NCI-H526 (cell line): ENCODE measurements at places on chromosomes 1 and 21.

DNA sequence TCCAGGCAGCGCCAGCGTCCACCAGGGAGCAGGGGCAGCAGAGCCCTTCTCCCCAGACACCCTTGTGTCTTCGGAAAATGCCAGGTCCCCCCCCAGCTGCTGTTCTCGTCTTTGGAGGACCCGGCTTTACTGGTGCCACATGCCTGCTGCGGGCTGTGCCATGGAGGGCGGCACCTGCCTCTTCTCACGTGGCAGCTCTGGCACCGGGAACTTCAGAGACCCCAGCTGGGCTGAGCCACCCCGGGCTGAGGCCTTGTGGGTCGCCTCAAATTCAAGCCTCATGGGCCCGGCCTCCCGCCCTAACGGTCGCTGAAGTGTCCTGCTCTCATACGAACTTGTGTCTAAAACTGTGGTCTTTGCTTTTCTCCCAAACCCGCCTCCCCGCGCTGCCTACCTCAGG lies 27.0 kb upstream of the C1orf159 start:
- DNase-seq, result no peak

DNA sequence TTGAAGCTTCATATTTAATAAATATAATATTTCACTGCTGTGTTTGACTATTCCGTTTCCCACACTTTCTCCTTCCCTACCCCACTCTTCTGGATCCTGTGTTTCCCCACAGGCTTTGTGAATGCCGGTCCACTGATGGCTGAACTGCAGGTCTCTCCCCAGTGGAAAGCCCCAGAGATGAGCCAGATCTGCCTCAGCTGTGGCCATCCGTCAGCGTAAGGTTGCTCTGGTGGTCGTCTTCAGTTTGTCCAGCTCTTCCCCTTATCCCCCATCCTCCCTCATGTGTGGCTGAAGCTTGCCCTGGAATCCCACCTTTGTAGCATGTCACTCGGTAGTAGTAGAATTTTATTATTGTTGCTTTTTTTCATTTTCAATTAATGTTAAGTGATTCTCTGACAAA lies 11.4 kb downstream of the SMAP2 start:
- no peak for DNase-seq

DNA sequence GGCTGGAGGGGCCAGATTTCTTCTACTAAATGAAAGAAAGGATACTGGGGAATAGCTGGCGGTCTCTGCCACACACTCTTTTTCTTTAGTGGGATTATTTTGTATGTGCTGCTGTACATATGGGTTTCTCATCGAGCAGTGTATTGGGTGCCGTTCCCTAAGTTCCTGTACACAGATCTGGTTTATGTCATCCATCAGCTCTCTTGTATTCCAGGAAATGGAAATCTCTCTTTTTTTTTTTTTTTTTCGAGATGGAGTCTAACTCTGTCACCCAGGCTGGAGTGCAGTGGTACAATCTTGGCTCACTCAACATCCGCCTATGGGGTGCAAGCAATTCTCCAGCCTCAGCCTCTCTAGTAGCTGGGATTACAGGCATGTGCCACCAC lies 27.0 kb upstream of the NID1 start:
- DNase-seq, result no peak

DNA sequence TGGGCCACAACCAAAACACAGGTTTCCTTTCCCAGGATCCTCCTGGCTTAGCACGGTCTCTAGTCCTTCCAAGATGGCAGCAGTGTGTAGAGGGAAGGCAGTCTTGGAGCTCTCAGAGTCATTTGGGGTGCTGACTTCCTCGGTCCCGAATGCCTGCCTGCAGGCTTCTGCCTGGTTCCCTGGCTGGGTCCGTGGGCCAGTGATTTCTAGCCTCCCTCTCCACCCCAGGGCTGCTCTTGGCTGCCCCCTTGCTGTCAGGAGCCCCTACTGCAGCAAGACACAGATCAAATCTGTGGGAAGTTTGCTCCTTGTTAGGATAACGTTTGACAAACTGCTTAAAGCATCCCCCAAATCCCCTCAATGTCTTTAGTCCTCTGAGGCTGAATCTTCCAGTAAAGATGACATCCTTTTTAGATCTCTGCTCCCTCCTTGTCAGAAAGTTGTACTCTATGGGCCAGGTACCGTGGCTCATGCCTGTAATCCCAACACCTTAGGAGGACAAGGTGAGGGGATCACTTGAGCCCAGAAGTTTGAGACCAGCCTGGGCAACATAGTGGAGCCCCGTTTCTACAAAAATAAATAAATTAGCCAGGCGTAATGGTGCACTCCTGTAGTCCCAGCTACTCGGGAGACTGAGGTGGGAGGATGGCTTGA lies 272.5 kb downstream of the RRAGC start:
- DNase-seq, result peak; percentile 37

GRCh38 chr1:82979593-82980236 lies 1019.2 kb downstream of the TTLL7 start:
- DNase-seq, result no peak

DNA sequence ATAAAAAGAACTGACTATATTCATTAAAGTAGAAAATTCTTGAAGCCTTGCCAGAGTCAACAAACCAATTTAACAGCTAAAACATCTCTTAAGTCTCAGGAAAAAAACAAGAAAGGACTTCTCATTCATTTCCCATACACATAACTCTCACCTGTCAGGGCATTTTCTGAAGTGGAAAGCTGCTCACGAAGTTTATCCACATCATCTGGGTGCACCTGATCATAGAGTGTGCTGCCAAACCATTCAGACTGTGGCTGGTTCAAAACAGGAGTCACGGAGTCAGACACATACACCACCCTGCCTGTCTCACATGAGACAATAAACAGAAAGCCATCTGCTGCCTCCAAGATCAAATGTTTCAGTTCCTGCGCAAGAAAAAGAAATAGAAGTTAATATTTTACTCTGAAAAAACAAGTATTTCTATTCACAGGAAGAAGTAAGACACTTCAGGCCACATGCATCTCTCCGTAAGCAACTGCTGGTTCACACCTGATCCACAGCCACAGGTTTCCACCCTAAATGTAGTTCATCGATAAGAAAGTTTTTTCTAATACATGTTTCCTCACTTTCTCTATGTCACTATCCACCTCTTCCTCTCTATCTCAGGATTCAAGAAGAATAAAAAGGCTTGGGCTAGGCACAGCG lies 28.2 kb upstream of the CTSK start:
- DNase-seq, result no peak

DNA sequence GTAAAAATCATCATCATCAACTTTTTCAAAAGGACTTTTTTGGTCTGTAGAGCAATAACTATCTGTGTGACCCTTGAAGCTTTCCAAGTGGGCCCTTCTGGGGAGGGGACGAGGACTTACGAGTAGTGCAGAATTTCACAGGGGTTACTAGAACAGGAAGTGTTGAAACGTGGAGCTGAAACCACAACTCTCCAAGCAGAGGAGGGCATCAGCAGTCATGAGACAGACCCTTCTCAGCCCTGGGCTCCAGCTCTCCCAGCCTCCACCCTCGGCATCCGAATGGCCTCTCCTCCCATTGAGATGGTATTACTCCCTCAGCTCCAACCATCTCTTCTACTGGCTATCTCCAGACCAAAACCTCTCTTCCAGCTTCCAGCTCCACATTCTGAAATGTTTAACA lies 3.6 kb downstream of the FAM89A start:
- no peak for DNase-seq

DNA sequence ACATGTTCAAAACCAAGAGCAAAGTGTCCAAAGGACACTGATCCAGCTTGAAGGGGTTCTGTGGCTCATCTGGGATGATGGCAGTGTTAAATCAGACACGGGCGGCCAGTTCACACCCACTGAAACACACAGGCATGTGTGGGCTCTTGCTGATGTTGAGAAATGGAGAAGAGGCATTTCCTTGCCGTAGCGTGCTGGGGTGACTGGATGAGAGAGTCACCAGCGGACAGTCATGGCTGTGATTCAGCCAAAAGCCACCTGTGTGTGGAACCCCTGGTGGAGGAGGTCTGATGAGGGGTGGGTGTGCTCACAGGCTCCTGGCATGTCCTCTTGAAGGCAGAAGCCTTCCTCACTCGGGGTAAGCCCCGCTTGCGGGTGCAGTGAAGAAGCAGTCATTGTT lies 7.2 kb downstream of the C1orf35 start:
- DNase-seq, result no peak

GRCh38 chr1:155177918-155178281 lies 4.3 kb downstream of the TRIM46 start:
- no peak for DNase-seq

- DNase-seq, result no peak
These were observed 72.3 kb downstream of the EVA1C start for GRCh38 chr21:32484706-32485380.

GRCh38 chr1:12472798-12473551 lies 145.0 kb downstream of the DHRS3 start:
- no peak for DNase-seq

GRCh38 chr1:25486602-25487001 lies 55.9 kb downstream of the MACO1 start:
- DNase-seq, result peak; percentile 50

DNA sequence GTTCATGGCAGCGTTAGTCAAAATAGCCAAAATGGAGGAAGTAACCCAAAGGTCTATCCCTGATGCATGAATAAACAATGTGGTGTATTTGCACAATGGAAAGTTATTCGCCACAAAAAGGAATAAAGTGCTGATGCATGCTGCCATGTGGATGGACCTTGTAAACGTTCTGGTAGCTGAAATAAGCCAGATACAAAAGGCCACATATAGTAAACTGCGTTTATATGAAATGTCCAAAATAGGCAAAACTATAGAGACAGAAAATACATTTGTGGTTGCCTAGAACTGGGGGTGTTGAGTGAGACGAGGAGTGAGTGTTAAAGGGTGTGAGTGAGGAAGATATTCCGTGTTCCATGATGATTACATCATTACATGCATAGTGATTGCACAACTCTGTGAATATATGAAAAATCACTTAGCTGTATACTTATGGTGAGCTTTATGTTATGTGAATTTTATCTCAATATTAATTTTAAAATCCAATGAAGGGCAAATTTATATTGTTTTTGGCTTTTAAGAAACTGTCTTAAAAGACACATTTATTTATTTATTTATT lies 321.3 kb downstream of the KIF26B start:
- DNase-seq, result no peak

- DNase-seq, result peak; percentile 58
These were observed 15.4 kb downstream of the ECHDC2 start for GRCh38 chr1:52906135-52906603.

- DNase-seq, result no peak
These were observed 101.3 kb downstream of the DISP1 start for GRCh38 chr1:222916100-222916499.

DNA sequence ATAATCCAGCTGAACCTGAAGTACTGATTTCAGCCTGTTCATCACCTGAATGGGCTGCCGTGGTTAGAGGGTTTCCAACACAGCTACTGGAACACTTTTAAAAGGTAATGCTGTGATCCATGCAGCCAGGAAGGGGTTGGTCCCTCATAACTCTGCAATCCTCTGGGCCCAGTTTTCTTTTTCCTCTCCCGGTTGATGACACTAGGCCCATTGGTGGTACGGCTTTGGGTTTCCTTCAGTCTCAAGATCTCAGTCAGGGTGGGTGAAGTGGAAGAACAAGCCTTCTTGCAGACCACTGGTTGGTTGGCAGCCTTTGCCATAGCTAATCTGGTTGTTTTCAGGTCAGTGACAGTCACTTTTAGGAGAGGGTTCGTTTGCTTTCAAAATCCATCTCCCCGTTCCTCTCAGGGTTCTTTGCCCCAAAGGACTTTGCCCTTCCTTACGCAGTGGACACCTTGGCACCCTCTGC lies 502 bp upstream of the SLC35A3 start:
- peak; percentile 38 for DNase-seq

DNA sequence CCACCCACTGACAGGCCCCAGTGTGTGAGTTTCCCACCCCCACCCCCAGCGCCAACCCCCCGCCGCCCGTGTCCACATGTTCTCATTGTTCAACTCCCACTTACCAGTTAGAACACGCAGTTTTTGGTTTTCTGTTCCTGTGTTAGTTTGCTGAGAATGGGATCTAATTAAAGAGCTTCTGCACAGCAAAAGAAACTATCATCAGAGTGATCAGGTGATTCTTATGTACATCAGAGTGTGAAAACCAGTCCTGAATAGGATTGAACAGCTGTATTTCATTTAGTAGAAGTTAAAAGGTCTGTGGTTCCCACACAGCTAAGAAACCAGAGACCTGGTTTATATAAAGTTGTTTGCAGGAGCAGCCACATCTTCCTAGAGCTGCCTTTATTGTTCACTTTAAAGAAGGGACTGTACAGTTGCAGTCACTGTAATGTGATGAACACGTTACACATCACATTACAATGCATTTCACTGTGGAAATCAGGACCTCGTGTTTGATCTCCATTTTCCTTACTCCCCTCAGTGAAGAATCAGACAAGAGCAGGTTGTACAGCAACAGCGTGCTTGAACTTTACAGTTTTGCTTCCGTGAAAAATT lies 1.2 kb downstream of the GBP6 start:
- DNase-seq, result no peak

DNA sequence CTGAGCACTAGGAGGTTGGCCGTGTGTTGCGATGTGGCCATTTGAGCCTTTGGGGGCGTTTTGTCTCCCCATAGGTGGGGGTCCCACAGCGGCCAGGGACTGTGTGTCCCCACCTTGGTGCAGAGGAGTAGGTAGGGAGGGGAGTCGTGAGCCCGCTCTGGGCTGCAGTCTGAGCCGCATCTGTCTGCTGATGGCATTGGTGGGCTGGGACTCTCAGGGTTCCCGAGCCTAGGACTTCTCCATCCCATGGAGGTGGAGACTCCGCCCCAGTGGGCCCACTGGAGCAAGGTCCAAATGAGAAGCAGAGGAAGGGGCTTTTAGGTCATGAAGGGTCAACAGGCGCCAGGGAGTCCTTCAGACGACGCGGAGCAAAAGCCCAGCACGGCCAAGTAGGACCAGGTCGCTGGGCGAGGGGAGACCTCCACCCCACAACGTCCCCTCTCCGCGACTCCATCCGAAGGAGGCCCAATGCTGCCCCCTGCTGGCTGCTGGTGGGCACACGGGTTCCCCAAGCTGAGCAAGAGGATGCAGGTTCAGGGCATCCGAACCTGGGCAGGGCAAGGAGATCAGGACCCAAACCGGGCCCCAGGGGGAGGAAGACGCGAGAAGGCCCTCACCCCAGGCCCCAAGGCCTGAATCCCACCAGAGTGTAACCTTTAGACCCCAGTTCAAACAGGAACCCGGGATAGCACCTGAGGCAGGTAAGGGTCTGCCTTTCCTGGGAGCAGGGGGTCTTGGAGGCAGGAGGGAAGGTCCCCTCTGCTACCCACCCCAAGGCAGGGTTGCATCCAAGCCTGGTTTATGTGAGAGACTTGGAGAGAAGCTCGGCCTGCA lies 14.9 kb downstream of the TTC34 start:
- DNase-seq, result no peak

GRCh38 chr1:84156210-84156621 lies 12.1 kb downstream of the PRKACB start:
- no peak for DNase-seq
